ENCODE measurements at places on chromosomes 12 and 14. TPM values are rescaled to one million over a fixed set of nuclear protein-coding genes. Genes with fewer than 3 reads are reported as not detected.

DNA sequence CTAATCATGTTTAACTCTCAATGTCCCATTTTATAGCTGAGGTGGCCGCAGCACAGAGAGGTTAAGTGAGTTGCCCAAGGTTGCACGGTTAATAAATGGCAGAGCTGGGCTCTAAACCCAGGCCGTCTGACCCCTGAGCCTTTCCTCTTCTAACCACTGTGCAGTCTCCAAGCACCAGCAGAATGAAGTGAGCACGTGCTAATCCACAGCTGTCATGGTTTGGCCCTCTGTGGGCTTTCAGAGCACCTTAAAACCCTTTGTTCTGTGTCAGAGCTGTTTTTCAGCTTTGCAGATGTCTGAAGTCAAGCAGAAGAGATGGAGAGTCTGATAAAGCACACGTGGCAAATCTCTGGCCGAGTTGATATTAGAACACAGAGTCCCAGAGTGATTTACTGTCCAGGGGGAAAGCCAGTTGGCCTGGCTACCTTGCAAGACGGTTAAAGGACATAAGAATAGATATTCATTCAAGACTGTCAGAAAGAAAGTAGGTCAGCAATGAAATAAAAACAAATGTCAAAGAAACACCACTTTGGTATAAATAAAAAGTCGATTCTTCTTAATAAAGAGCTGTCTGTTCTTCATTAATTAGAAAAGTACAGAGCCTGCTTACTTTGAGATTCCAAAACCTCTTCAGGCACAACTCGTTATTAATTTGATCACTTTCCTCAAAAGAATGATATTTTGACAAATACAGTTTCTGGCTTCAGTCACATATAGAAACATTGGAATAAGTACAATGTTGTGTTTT, 107.3 kb downstream of the CRADD start:
- peak; percentile 90 for DNase-seq

DNA sequence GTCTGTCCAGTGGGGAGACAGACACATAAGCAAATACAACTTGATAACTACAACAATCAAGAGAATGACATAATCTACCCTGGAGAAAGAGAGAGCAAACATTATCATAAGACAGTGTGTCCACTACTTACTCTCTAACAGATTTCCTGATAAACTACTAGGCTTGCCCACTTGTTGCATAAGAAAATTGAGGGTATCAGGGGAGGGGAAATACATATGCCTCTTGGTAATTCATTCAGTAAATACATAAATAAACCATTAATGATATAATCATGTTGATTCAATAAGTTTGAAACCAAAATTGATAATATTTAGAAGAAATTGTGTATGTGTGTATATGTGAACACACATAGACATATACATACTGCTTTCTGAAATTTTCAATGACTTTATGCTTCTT, 76.6 kb downstream of the ERGIC2 start:
- DNase-seq: no peak

DNA sequence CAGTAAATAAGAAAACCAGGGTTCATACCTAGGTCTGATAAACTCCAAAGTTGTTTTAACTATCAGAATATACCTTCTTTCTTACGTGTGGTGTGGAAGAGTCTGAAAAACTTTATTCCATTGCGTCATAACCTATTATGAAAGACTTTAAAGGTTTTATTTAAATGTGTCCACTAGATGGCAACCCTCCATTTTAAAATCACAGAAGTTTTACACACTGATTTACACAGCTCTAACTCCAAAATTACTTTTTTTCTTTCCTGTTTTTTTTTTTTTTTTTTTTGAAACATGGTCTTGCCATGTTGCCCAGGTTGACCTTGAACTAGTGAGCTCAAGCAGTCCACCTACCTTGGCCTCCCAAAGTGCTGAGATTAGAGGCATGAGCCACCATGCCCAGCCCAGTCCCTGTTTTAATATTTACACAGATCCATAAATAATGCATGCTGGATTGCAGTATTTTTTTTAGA, 17.3 kb upstream of the TMPRSS12 start:
- DNase-seq: peak; percentile 73

Gene TMEM229B
- 8.2 TPM for polyA plus RNA-seq

GRCh38 chr12:29533815-29534489, 36.5 kb upstream of the OVCH1 start:
- no peak for DNase-seq

GRCh38 chr14:56580221-56580711, 668 bp downstream of the TMEM260 start:
- no peak for DNase-seq

Gene BHLHE41
- not detected for polyA plus RNA-seq

GRCh38 chr14:88233915-88234314, 89.2 kb downstream of the KCNK10 start:
- no peak for DNase-seq

GRCh38 chr12:105750096-105750495, 388.7 kb downstream of the NUAK1 start:
- no peak for DNase-seq

DNA sequence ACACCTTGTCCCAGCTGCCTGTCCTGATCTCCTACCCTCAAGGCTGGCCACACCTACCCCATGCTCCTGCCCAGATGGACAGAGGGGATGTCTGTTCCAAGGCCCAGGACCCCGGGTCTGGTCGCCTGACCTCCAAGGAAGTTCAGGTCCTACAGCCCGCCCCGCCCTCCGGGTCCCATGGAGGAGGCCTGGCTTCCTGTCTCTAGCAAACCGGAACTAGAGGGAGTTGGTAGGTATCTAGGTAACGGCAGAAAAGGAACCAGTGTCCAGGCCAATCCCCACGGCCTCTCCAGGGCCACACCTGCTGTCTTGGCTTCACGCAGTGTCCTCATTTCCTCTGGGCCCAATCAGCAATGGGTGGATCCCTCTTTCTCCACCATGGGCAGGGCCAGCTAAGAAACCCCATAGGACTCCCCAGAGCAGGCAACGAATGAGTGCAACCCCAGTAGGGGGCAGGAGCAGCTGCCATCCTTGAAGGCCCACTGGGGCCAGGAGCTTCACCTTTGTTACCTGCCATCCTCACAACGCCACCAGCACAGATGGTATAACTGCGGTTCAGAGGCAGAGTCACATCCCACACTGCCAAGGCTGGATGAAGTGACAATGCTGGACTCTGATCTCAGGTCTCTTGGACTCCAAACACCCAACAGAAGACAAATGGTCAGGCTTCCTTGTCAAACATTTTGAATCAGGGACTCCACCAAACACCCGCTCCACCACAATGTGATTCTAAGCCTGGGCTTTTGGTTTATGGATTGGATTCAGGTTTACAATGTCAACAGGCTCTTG, 25.1 kb upstream of the RPLP0 start:
- no peak for DNase-seq

DNA sequence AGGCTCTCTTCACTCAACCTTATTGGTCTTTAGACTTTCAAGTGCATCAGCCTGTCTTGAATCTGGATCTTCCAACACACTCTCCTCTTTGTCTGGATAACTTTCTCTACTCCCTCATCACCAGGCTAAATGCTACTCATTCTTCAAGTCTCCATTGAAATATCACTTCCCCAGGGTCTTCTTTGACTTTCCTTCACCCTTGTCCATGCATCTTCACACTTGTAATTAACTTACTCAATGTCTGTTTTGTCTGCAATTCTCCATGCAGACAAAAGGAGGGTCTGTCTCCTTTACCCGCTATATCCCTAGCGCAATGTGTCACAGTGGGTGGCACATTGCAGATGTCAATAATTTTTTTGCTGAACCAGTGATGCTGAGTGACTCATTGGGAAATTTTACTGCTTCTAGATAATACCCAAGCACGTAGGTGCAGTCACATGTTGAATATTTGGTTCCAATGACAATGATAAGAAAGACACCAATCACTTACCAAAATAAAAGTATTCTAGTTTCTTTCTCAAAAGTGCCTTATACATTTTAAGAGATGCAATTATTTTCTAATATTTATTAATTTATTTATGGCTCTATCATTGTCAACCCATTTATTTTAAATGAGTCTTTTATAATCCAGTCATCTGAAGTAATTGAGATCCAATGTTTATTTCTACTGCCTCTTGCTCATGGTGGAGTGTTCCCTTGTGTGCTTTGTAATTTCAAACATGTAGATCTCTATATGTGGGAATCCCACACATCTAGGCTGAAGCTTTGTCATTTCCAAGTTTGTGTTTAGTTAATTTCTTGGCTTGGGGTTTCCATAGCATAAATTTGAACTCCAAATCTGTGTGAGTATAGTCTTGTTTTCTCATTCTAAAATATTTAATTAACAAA, 21.7 kb upstream of the RFC5 start:
- no peak for DNase-seq

DNA sequence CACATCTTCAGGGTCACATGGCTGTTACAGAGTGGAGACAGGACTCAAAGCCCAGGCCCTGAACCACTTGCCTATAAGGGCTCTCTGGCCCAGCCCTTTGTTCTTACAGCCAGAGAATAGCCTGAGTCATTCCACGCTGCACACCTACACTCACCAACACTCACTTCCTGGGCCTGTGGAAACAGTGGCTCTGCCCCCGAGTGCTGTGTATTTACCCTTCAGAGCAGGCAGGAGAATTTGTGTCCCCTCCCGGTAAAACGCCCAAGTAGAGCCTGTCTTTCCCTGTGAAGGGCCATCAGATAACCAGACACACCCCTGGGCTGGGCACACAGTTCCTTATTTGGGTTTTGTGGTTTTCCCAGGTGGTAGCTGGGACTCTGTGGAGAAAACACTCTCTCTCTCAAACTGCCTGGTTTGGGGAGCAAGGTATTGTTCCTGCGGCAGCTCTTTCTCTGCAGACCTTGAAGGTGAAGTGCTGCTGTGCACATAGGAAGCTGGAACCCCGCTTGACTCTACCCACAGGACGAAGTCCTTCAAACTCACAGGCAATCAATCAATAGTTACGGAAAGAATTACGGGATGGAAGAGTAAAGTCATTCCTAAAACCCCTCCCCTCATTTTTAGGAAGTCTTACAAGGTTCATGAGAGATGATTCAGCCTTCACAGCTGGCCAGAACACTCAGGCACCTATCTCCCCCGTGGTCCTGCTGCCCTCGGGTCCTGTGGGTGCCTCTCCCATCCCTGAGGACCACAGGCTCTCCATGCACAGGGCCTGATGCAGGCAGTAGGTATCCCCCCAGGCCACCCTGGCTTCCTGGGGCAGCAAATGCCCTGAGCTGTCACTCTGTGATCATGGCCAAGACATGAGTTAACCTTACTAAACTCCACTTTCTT, 20.3 kb downstream of the FIGNL2 start:
- DNase-seq: peak; percentile 67

- no peak for DNase-seq
These were observed 55.3 kb downstream of the ISCA2 start for GRCh38 chr14:74548881-74549280.

- no peak for DNase-seq
These were observed 339.1 kb downstream of the TMEM132D start for GRCh38 chr12:129564768-129565167.

GRCh38 chr14:93112891-93113677, 2.6 kb downstream of the ITPK1 start:
- peak; percentile 67 for DNase-seq

GRCh38 chr12:77401064-77401769, 335.8 kb upstream of the E2F7 start:
- DNase-seq: no peak

Gene CIDEB
- polyA plus RNA-seq: 13.6 TPM
